Ascending aorta (tissue), 2 donors: ENCODE measurements at places on chromosomes 6 and 20. TPM values are rescaled to one million over a fixed set of nuclear protein-coding genes. Genes with fewer than 3 reads are reported as not detected.

GRCh38 chr6:148935705-148936435 lies 189.0 kb downstream of the UST start:
- no peaks in the 10 kb centered on the region for H3K27me3 ChIP-seq
- DNase-seq, result no peak
- no peak overlapping the region for H3K27ac ChIP-seq
- H3K36me3 ChIP-seq, result no peaks in the 10 kb centered on the region
- no peak overlapping the region for H3K4me3 ChIP-seq

DNA sequence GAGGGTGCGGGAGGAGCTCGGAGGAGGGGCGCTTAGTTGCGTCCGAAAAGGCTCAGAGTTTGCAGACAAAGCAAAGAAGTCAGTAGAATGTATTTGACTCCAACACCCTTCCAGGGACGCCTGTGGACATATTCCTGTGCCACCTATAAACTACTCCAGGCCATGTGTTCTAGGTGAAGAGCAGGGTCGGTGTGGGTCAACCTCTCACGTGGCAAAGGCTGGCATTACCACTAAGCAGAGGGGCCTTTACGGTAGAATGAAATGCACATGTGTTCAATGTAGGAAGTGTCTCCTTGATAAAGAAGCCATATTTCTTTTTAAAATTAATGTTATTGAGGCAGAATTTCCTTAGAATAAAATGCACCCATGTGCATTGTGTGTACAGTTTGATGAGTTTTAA lies 15.4 kb downstream of the SIRT5 start:
- DNase-seq, result no peak
- H3K36me3 ChIP-seq, result peaks cover 53% of the 10 kb centered on the region
- no peak overlapping the region for H3K27ac ChIP-seq
- H3K4me1 ChIP-seq, result no peaks in the 10 kb centered on the region
- no peak overlapping the region for H3K4me3 ChIP-seq
- H3K27me3 ChIP-seq, result no peaks in the 10 kb centered on the region

GRCh38 chr6:20129290-20130088 lies 82.8 kb downstream of the MBOAT1 start:
- no peaks in the 10 kb centered on the region for H3K36me3 ChIP-seq
- H3K27me3 ChIP-seq, result no peaks in the 10 kb centered on the region
- H3K27ac ChIP-seq, result no peak overlapping the region
- H3K4me3 ChIP-seq, result no peak overlapping the region
- no peaks in the 10 kb centered on the region for H3K4me1 ChIP-seq

Gene RAMACL
- total RNA-seq, result not detected

Gene C6orf15
- total RNA-seq, result not detected
